ENCODE measurements at places on chromosomes 1 and 21.

DNA sequence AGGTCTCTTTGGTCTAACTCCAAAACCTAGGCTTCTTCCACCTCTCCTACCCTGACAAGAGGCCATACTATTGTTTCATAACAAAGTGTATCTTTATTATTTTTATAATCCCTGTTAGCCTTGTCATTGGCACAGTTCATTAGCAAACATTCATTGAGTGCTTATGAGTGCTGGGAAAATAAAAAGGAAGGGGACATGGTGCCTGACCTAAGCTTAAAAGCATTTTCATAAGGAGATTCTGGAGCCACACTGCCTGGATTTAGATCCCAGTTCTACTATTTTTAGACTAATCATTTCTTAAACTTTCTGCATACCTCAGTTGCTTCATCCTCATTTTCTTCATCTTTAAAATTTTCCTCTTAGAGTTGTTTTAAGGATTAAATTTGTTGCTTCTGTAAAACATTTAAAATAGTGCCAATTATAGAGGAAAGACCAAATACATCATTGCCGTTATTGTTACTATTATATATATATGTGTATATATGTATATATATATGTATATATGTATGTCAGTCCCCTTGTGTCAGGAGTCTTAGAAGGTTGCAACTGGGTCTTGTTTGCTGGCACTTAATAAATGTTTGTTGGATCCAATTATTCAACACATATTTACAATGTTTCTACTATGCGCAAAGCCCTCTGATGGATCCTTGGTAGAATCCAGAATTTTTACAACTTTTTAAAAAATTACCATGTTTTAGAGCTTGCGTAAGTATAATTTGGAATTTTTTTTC, 250.9 kb upstream of the SGIP1 start:
- no peak for DNase-seq

- DNase-seq, result peak; percentile 58
Observed at GRCh38 chr1:206544562-206545257, 37.4 kb downstream of the RASSF5 start.

DNA sequence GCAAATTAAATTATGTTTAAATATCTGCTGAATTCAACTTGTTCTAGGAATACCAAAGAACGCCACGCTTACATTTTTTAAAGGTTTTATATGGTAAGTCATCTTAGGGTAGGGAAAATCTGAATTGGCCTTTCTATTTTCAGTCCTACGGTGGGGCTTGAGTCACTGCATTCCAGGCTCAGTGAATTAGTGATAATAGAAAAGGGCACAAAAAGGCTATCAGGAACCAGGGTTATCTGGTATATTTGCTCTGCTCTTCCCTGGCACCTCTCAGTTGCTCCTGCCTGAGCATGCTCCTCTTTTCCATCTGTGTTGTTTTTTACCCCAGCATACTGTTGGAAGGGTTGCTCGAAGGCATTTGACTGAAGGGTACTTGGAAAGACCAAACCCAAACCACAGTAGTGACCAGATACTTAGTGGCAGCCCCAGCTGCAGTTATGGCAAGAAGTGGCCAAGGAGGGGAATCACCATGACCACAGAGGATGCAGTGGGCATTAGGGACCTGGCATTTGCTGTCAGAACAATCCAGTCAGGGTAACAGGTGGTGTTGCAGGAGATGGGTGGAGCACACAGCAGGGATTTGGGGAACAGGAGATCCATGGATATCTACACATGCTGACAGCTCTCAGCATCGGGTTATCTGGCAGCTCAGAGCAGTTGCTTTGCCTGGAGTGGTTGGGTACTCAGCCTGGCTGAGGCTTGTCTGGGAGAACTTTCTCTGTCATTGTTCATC, 2.3 kb downstream of the OVAAL start:
- DNase-seq, result peak; percentile 77

- peak; percentile 35 for DNase-seq
Observed at GRCh38 chr21:45064618-45065399, 9.6 kb upstream of the ADARB1 start.

- DNase-seq, result peak; percentile 41
Observed at GRCh38 chr1:54577612-54578011, 29.6 kb downstream of the ACOT11 start.

- no peak for DNase-seq
Observed at GRCh38 chr1:41660570-41661427, 176.3 kb upstream of the EDN2 start.

DNA sequence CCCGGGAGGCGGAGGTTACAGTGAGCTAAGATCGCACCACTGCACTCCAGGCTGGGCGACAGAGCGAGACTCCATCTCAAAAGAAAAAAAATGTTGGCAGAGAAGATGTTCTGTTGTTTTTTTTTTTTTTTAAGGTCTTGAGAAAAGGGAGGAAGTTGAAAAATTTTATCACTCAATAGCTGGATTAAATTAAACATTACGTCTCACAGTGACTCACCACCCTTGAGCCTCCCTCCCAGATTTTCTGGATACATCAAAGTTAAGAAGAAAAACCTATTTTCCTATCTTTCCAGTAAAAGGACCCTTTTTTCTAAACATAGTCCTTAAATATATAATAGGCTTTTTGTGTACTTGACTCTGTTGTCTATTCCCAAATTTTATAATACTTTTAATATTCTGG, 35.5 kb downstream of the IFNAR1 start:
- DNase-seq, result peak; percentile 38

DNA sequence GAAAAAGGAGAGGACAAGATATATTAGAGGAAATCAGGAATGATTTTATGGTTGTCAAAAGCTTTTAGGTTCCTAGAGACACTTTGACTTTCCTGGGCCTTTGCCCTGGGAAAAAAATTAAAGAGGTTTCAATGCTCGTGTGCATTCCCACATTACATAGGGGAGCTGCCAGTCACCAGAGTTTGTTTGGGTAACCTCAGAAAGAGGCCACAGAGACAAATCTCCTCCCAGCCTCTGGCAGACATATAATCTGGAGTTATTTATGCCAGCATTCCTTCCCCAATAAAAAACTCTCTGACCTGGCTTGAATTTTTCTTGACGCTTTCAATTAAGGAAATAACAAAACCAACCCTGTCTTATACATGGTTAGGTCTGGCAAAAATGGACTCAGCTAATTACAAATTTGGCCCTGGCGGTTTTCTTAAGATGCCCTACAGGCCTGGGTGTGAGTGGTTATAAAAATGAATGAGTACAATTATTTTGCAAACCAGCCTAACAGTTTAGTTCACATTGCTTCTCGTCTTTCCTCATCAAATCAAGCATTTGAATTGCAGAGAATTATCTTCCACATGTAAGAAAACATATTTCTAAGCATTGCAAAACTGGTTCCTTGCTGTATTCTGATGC, 63.7 kb downstream of the WLS start:
- no peak for DNase-seq

GRCh38 chr1:153261281-153262069, 2.0 kb downstream of the LORICRIN start:
- DNase-seq, result no peak

DNA sequence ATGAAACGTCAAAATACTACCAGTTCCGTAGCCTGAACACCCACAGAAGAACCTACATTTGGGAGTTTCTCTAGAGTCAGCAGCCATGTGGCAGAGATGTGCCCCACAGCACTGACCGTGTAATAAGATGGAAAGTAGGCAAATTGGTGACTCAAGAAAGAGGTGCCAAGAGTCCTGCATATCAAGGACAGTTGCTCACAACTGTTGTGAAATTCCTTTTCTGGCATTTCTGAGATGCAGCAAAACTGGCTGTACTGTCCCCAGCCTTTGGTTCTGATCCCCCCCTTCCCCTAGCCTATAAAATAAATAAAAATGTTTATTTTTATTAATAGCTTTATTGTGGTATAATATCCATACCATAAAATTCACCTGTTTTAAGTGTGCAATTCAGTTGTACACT, 324.0 kb downstream of the PCP4 start:
- no peak for DNase-seq

GRCh38 chr1:216521477-216521876, 98.2 kb upstream of the USH2A start:
- no peak for DNase-seq

DNA sequence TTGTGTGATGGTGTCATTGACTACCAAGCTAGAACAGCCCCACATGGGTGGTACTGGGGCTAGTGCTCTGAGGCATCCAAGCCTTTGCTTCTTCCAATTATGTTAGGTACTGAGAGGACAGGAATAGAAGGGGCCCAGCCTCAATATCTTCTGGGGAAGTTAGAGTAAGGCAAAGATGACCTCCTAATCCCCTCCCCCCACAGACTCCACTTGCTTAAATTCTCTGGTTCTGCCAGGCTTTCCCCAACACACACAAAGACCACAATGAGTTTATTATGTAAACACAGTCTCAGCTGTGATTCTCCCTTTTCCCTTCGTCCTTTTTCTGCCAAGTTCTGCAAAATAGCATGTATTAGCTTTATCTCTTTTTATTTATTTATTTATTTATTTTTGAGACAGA, 3.1 kb upstream of the TACSTD2 start:
- DNase-seq, result peak; percentile 56

- DNase-seq, result peak; percentile 59
Observed at GRCh38 chr1:107153014-107153413, 12.2 kb downstream of the NTNG1 start.

GRCh38 chr1:8818325-8818775, 910 bp upstream of the RERE start:
- DNase-seq, result peak; percentile 84

GRCh38 chr1:24203404-24203803, 16.3 kb upstream of the IFNLR1 start:
- peak; percentile 49 for DNase-seq

DNA sequence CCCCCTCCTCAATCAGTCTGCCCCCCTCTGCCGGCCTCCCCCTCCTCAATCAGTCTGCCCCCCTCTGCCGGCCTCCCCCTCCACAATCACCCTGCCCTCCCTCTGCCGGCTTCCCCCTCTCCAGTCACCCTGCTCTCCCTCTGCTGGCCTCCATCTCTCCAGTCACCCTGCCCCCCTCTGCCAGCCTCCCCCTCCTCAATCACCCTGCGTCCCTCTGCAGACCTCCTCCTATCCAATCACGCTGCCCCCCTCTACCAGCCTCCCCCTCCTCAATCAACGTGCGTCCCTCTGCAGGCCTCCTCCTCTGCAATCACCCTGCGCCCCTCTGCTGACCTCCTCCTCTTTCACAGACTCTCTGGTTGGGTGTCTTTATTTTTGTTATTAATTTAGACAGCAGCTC, 11.5 kb upstream of the C1orf198 start:
- no peak for DNase-seq

DNA sequence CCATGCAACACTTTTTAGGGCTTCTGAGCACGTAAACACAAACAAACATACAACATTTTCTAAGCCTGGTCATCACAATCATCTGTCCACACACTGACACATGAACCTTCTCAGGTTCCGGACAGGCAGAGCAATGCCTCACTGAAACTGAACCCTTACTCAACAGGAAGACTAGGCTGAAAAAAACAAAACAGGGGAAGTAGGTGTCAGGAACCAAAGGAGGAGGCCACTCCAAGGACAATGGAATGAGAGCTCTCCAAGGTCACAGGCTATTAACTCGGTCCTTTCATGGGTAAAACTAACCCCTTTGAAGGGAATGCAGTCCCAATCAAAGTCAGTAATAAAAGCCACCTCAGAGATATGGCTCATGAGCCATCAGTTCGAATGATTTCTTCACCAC, 76.6 kb downstream of the FAM78B start:
- no peak for DNase-seq

GRCh38 chr21:25406887-25407579, 200.2 kb downstream of the MRPL39 start:
- no peak for DNase-seq

GRCh38 chr1:94697839-94698238, 122.3 kb upstream of the SLC44A3 start:
- no peak for DNase-seq

DNA sequence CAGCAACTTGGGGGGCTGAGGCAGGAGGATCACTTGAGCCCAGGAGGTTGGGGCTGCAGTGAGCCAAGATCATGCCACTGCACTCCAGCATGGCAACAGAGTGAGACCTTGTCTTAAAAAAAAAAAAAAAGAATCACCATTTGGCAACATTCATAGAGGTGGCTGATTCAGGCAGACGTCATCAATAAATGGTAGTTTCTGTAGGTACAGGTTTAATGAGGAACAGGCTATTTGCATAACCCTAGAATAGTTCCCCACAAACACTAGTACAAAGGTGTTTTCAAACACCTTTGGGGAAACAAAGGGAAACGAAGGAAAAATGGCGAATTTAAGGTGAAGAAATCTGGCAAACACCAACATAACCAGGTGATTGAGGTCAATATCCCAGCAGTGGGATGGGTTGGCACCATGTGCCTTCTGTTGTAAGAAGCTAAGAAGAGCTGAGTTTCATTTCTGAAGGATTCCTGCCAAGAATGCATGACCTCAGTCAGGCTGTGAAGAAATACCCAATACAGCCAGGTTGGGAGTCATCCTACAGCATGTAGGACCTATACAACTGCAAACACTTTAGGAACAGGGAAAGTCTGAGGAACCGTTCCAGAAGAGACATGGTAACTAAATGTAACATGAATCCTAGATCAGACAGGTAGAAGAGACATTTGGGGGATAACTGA, 5.6 kb downstream of the LPAR3 start:
- DNase-seq, result peak; percentile 54

DNA sequence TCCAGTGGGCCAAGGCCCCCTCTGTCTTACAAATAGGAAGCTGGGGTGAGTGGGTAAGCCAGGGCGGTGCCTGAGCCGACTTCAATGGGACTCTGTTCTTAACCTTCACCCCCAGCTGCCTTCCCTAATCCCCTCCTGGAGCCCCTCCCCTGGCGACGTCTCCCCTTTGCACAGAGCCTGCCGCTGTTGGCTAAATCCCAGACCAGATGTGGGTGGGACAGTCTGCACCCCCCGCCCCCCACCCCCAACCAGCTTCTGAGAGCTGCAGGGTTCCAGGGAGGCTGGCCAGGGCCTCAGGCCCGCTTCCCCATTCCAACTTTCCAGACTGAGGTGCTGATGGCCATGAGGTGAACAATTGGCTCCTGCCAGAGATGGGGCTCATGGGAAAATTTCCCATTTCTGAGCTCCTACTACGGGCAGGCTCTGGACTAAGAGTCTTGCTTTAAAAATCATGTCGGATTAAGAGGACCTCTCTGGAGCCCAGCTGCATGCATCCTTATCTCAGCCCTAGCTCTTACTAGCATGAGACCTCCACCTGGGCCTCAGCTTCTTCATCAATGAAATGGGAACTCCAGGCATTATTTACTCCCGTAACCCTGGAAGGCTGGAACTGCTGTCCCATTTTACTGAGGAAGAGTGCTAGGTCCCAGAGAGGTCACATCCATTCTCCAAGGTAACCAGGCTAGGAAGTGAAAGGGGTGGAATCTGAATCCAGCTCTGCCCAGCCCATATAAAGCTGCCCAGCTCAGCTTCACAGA, 6.4 kb downstream of the COL8A2 start:
- DNase-seq, result no peak

DNA sequence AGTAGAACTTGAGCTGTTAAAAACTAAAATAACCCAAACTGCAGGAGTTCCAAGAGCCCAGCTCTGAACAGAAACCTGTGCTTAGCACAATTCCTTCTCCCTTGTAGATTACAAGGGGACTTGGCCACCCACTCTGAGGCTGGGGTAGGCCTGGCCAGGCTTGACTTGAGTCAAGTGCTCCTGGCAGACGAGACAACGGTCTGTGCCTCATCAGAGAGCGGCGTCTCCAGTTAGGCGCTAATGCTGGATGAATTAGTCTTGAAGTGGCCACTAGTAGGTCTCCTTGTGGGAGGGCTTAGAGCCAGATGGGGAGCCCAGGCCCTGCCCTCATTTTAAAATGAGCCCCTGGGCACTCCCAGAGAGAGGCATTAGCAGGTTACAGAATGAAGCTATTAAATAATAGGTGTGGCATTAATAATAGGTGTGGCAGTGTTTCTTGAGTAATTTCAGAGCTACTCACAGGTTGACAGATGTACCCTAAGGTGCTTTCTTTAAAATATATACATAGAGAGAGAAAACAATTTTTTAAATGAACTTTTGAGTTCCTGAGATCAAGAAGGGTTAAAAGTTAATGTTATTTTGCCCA, 1.1 kb downstream of the EEIG2 start:
- DNase-seq, result peak; percentile 71
